Hematopoietic multipotent progenitor cell treated with erythropoietin and hydrocortisone succinate and interleukin-3 and kit ligand, for 8 days (in vitro differentiated cells): ENCODE measurements at places on chromosomes 16 and 17.

GRCh38 chr16:84153660-84154214 is 8.6 kb downstream of the DNAAF1 start:
- DNase-seq: no peak

DNA sequence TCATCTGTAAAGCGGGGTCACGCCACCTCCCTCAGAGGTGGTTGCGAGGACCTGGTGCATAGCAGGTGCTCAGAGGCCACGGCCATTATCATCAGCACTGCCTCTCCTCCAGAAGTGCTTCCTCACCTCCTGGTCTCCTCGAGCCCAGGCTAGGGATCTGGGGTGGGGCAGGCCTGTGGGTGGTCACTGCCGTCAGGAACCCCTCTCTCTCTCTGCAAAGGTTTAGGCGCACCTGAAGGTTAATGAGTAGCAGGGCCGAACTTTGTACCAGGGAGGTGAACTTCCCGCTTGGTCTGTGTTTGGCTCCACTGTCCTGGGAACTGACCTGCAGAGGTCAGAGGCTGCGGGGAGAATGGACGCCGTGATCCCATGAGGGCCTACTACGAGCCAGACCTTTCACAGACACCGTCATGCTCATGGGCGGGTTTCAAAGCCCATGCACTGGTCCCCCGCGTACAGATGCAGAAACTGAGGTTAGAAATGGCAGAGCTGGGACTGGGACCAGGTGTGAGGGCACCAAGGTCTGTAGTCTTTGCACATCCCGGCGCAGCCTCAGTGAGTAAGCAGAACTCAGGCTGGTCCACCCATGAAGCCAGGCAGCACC is 13.8 kb downstream of the JUP start:
- no peak for DNase-seq

DNA sequence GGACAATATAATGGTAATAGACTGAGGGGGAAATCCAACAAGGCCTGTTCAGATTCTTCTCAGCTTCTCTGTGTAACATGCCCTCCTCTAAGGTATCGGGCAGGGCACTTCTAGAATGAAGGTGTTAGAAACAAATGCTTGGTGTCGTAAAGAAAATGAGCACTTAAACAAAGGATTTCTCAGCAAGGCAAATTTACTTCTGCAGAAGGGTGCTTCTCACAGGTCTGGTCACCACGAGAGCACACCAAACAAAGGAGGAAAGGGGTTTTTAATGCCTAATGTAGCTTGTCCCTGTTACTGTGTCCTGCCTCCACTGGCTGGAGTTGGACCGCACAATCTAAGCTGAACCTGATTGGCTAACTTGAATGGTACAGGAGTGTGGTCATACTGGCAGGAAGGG is 642.6 kb upstream of the CDH8 start:
- DNase-seq: no peak

DNA sequence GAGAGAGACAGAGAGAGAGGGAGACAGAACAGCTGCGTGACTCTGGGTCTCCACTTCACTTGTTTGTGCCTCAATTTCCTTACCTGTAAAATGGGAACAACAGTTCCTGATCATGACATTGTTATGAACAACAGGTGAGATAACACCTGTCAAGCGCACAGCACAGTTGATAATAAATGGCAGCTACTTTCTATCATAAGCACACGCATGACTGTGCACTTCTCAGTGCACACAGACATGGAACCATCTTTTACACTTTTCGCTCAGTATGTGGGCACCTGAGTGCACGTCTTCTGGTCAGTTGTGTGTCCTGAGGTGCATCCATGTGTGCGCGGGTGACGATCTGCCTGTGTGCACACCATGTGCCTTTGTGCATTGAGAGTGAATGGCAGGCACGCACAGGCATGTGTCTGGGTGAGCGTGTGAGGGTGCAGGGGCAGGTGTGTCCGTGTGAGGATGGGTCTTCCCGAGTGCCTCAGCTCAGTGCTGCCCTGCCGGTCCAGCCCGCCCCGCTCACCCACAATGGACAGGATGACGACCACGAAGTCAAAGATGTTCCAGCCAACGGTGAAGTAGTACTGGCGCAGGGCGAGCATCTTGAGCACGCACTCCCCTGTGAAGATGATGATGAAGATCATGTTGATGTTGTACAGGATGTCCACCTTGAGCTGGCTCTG is 10.3 kb upstream of the CD79B start:
- DNase-seq: no peak

DNA sequence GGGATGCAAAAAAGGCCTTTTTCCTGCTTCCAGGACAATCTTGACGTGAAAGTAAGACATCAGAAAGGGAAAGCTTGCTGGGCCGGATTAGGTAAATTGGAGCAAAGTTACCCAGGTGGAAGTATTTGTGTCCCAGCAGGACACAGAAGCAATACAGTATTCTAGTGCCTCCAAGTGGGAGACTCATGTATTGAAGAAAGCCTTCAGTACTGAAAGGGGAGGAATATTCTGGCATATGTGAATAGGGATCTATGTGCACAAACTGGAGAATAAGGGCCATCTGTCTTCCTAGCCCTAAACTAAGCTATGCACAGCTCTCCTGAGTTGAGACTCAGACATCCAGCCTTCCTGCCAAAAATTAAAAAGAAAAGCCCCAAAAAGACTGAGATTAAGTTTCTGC is 327.3 kb upstream of the CDH8 start:
- DNase-seq: no peak

- no peak for DNase-seq
Observed at GRCh38 chr17:69597898-69598692, 183.6 kb downstream of the MAP2K6 start.

DNA sequence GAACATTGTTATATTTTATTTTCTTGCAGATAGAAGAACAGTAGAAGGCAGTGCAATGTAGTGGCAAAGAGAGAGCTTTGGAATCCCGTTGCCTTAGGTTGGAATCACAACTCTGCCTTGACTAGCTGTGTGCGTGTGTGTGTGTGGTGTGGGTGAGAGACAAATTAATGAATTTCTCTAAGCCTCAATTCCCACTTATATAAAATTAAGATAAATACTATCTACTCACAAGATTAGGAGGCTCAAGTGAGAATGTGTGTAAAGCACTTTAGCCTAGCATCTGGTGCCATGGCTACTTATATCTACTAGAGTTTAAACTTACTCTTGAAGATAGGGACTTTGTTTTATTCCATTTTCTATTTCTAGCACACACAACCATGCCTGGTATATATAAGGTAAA is 12.8 kb downstream of the CPD start:
- DNase-seq: no peak

DNA sequence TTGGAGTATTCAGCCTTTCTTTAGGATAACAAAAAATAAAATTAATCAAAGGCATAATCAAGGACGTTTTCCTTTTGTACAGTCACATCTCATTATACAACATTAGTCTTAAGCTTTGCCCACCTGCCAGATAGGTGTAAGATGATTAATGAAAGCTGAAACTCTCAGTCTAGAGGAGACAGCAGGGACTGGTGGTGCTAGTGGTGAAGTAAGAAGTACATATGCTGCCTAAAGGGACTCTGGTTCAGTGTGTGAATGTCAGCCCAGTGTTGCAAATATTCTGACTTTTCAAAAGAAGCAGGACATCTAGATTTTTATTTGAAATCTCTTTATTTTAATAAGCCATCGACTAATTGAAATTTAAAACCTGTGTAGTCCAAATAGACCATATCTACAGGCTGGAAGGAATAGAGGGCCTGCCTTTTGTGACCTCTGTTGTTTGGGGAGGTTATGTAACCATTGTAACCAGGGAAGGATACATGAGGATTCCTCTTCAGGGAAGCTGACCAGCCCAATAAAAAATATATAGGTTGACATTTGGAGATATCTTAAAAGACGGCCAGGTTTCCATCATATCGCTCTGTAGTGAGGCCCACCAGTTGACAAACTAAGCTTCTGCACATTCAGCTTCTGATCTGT is 54.1 kb downstream of the FTO start:
- no peak for DNase-seq

DNA sequence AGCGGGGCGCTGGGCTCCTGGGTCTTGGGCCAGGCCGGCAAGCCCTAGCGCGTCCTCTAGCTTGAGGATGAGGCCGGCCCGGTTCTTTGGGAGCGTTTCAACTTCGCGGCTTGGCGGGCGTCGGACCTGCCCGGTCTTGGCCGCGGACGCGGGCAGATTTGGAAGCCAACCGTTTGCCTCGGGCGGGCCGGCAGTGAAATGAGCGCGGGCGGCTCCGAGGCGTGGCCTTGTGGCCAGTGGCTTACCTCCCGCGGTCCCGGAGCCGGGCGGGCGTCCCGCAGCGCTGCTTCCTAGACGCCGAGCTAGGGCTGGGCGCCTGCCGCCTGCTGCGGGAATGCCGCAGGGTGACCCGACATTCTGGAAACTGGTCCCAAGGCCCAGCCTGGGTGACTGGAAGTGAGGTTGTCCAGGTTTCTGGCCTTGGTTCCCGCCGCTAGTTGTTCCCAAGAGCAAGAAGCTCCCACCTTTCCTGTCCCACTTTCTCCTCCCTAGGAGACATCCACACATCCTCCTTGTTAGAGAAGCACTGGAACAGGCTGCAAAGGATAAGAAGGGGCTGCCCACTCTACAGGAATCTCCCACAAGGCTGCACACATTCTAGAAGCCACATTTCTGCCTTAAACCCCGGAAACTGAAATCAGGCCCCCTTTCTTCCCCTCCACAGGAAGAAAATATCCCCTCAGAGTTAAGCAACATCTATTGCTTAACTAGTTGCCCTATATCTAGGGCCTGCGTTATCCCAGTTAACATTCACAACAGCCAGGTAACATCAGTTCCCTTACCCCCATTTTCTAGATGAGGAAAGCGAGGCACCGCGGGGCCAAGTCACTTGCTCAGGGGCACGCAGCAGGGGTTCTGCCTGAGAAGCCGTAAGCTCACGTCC is 4.5 kb upstream of the CBX8 start:
- DNase-seq: no peak

GRCh38 chr17:6420173-6420641 is 14.7 kb downstream of the AIPL1 start:
- DNase-seq: peak; percentile 9

DNA sequence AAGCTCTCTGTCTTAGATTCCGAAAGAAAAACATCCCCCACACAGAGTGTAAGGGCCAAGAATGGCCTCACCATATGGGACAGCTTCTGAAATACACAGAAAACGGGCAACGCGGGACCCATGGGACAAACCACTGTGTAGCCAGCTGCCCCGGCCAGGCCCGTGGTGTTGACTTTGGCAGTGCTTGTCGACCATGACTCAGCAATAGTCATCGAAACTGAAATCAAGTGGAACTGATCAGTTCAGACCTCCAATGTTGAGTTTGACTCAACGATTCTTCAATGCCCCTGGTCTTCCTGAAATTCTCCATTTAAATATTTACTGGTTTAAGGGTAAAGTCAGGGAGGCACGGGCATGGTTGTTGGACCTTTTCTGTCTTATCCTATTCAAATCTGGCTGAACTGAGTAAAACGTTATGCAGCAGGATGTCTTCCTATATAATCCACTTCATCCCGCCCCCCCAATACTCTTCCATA is 27.5 kb downstream of the ZFHX3 start:
- DNase-seq: no peak

DNA sequence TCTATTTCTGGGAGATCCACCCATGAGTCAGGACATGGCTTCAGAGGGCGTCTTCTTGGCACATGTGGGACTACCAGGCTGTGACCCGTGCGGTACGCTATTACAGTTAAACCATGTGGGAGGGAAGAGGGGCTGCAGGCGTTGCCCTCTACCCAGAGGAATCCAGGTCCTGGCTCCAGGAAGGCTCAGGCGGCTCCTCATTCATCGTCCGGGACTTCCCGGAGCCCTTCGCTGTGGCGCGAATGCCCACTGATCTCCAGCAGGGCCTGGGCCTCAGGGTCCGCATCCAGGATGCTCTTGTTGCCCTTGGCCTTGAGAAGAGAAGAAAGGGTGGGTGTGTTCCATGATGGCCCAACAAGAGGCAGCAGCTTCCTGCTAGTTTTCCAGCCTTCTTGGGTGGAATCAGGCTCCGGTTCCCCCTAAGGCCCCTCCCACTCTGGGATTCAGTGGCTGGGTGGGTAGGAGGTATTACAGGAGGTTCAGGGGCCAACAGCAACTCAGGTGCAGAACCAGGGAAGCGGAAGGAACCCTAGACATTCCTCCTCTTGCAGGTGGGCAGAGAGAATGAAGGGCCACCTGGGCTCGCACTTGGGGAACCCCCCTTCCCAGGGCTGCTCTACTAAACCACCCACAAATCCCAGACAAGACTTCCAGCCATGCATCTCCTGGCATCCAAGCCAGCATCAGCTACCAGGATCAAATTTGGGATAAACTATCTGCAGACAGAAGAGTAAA is 24.6 kb downstream of the MEAK7 start:
- no peak for DNase-seq

DNA sequence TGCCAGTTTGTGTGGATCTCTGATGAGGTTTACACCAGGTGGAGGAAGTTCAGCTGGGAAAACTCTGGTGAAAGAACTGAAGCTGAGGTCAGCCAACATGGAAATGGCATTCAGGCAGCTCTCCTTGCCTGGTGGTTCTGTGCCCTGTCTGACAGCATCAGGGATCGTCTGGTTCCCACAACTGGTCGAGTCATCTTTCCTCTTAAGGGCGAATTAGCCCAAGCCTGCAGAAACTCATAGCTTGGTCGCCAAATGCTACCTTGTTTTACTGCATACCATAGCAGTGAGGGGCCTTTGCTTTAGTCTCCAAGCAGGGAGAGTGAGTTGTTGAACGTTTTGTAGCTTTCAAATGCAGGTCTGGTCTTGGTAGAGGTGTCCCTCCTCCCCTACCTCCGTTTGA is 7.2 kb downstream of the PLCG2 start:
- no peak for DNase-seq

DNA sequence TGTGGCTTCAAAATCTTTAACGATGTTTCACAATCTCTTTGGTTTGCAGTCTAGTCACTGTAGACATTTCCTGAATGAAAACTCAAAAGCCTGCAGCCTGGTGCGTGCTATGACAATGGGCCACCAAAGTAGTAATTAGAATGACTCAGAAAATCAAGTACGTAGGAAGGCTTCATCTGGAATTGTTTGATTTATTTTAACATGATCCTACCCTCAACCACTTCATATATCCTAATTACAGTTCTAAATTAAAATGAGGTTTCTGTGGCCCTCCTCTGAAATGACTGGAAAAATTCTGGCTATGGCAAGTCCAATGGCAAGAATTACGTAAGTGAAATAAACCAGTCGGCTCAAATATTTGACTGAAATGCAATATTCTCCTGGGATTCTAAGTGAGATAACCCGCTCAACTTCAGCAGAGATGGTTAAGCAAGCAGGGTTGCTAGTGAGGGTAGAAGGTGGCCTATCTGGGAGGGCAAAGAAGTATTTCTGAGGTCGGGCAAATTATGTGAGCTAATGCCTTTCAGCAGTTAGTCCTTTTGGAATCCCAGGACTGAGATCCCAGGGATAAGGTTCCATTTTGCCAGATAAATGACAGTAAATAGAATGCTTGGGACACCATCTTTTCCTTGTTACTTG is 145.6 kb upstream of the MYOCD start:
- DNase-seq: no peak
